ENCODE measurements at places on chromosomes 2 and 18. TPM values are rescaled to one million over a fixed set of nuclear protein-coding genes. Genes with fewer than 3 reads are reported as not detected.

- no peak for DNase-seq
Observed at GRCh38 chr2:99656994-99657393, 167.2 kb upstream of the REV1 start.

GRCh38 chr2:218727502-218728165 lies 17.0 kb downstream of the TTLL4 start:
- DNase-seq, result no peak

DNA sequence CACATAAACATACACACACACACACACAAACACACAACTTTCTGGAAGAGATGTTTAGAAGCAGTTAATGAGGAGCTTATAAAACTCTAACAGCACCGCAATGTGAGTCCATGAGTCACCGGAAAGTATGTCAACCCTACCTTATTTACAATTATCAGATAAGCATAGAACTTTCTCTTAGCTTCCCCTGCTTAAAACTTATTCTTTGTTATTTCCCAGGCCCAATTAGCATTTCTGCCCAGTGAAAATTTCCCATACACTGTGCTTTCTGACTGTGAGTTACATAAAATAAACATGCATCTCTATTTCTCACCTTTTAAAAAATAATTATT lies 737.6 kb downstream of the LRP1B start:
- no peak for DNase-seq

SCN1A gene
- total RNA-seq, result not detected

DNA sequence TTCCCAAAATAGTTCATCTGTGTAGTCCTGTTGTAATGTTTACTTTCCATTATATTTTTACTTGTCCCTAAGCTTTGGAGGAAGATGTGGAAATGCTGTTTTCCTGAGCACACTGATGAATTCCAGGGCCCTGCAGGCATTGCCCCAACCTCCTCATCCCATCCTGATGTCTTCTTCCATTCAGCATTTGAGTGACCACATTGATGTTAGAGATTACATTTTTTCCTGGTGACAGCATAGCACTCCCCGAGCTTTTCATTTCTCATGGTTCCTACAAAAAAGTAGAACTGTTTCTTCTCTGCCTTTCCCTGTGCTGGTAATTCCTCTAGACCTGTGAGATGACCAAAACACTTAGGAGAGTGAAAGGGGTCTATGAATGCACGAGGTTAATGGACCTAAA lies 4.8 kb downstream of the IL36A start:
- no peak for DNase-seq

- DNase-seq, result no peak
Observed at GRCh38 chr2:10366601-10367270, 64.0 kb downstream of the HPCAL1 start.

SCN3A gene
- 0.07 TPM for total RNA-seq

NABP1 gene
- 49.2 TPM for total RNA-seq

NYAP2 gene
- not detected for total RNA-seq

Measured in activated CD8-positive, alpha-beta memory T cell treated with anti-CD3 and anti-CD28 coated beads, Interleukin-2, amount 10 ng/mL, durations not matched to agents 7 days and 5 days (primary cell).